EH (cell line): ENCODE measurements at places on chromosomes 11 and 22.

DNA sequence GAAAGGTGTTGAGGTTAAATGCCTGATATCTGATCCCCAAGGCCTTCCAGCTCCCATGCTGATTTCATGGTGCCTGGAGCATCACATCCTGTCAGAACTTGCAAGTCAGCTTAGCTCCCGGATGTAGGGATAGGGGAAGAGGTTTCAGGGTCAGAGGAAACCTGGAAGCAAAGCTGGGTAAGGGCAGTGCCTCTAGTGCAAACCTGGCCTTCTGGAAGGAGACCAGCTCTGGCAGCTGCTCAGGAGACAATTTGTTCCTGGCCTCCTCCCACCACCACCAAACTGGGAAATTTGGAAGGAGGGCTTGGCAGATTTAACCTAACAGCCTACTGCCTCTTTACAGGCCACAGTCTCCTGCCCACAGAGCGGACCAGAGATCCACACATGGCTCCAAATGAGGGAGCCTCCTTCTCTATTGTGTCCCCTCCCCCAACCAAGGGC lies 9.2 kb upstream of the TSKU start:
- no peak for DNase-seq

DNA sequence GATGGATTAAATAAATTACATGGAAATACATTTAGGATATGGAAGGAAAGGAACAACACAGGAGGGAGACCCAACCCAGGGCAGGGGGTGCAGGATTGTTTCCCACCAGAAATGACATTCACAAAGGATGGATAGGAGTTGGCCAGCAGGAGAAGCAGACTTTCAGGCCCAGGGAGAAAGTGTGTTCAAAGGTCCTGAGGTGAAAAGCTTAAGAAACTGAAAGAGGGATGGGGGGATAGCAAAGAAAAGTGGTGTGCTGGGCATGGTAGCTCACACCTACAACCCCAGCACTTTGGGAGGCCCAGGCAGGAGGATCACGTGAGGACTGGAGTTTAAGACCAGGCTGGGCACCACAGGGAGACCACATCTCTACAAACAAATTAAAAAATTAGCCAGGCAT lies 16.6 kb upstream of the ADA2 start:
- DNase-seq, result no peak

DNA sequence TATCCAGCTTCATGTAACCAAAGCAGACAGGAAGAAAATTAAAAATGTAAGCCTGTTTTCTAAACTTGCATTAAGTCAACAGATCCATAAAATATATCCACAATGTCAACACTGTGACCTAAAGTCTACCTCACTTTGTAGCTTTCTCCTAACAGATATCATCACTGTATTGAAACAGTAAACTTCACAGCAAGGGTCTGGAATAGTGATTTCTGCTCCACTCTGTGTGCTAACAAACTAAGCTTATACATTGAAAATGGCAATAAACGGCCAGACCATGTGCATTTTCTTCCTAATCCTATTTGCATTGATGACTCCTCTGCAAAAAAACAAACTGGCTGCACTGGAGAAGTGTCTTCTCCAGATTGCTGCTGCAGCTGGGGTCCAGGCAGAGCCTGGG lies 26.8 kb downstream of the CADM1 start:
- DNase-seq, result no peak

- peak; percentile 48 for DNase-seq
These were observed 195.9 kb downstream of the CSNK2A3 start for GRCh38 chr11:11157185-11157584.

- peak; percentile 5 for DNase-seq
These were observed 213.4 kb upstream of the SYN3 start for GRCh38 chr22:33271390-33272161.

DNA sequence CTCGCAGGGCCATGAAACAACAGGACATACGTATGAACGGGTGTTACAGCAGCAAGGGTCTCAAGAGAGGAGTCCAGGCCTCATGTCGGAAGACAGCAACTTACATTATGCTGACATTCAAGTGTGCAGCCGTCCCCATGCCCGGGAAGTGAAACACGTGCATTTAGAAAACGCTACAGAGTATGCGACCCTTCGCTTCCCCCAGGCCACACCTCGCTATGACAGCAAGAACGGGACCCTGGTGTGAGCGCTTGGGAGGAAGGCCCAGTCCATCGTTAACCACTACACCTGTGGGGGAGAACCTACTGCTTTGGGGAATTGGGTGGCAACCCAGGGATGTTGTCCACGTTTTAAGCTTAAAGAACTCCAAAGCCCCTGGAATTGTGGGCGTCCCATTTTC lies 7.2 kb downstream of the C11orf52 start:
- DNase-seq, result no peak

DNA sequence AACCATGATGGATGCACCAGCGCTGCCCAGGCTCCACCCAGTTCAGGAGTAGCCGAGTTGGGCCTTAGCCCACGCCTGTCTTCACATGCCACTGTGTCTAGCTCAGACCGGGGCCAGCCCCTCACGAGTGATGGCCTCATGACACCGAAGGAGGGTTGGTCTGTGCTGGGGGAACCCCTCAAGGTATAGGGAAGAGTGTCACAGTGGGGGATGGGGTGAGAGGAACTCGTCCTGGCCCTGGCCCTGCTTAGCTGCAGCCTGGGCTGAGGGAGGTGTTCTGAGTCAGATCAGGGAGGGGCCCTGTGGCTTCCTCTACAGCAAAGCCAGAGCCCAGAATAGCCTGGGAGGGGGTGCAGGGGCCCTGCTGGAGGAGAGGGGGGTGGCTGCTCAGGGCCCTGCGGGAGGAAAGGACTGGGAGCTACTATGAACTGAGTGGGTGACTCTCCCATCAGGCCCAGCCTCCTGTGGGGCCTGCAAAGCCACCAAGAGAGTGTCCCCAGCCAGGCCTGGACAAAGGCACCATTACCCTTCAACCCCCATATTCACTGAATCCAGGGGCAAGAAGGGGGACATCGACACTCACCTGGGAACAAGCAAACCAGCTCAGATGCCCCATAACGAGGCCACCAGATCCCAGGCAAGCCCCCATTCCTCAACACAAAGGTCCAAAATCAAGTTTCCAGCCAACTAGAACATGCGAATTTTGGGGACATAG lies 41.2 kb downstream of the IGLL5 start:
- DNase-seq, result peak; percentile 45
